ENCODE measurements at places on chromosomes 7 and 10.
A peak's percentile ranks its signal among the peaks of the same experiment; 100 is the strongest.

DNA sequence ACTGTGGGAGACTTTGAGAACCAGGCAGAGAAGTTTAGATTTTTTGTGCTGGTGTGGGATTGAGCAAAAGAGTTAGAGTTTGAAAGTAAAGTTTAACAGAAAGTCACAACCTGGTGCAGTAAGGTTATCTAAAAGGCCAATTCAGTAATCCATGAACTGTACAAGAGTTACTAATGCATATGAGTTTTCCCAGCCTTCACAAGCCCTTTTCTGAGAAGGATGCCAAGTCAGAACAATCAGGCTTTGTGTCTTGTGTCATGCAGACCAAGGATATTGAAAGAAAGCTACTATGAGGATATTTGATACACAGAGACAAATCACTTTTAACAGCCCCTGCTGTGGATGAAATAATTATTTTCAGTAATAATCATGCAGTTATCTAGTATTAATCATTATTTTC, 68.8 kb upstream of the MYO3A start:
- no peak for DNase-seq

GRCh38 chr7:83648464-83649241, at the start of gene SEMA3E:
Gene SEMA3E, minus strand, starts transcription at chr7:83649139.
- no peak for DNase-seq

- DNase-seq, result no peak
Measured at GRCh38 chr7:106345421-106346166, 60.8 kb upstream of the NAMPT start.

- DNase-seq, result no peak
Measured at GRCh38 chr10:128660726-128661125, 534.5 kb upstream of the MKI67 start.

- DNase-seq, result no peak
Measured at GRCh38 chr10:12381536-12382156, 32.3 kb downstream of the CAMK1D start.

DNA sequence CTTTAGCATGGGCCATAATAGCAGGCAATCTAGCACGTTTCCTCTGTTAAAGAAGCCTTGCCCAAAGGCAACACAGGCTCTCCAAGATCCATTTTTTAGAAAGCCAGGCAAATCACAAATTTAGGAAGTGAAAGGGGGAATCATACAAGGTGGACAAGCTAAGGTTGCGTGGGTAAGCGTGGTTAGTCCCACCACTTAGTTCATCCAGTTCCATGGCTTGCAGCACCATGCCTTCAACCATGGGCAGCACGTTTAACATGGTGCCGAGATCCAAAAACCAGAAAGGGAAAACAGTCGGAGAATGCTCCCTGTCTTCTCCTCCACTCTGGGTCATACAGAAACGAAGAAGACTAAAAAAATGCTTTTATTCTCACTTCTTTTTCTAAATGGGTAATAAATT, 234.4 kb upstream of the IMMP2L start:
- DNase-seq, result no peak

DNA sequence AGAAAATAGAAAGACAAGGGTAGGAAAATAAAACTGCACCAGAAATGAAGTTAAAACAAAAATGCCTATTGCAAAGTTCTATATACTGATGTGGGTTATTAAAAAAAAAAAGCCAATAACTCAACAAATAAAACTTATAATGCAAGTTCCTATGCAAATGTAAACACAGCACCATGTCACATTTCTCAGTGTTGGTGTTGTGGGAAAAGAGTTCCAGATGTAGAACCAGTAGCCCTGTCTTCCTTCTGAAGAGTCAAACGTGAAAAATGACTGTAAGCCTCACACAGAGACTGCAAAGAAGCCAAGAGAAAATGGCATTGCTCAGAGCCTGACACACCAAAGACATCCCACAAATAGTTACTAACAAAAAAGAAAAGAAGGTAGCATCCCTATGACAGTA, 10.1 kb downstream of the PON2 start:
- DNase-seq, result no peak

GRCh38 chr7:90455163-90456030, 14.0 kb upstream of the PTTG1IP2 start:
- DNase-seq, result peak; percentile 19

DNA sequence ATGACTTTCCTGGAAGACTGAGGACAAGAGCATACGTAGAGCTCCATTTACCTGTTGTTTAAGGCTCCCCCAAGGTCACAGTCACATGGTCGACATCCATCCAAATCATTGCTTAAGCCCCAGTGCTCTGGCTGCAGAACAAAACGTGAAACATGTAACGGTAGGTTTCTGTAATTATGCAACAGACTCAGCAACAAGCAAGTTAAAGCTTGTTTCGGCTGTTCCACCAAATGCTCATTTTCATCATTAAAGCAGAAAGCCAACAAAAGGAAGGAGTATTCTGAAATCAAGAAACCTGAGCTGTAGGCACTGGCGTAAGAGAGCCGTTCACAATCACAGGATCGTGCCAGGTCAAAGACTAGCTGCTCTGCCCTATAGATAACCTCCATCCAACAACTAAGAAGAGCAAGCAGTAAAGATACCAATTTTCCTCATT, 30.0 kb downstream of the LAMB1 start:
- DNase-seq, result no peak

DNA sequence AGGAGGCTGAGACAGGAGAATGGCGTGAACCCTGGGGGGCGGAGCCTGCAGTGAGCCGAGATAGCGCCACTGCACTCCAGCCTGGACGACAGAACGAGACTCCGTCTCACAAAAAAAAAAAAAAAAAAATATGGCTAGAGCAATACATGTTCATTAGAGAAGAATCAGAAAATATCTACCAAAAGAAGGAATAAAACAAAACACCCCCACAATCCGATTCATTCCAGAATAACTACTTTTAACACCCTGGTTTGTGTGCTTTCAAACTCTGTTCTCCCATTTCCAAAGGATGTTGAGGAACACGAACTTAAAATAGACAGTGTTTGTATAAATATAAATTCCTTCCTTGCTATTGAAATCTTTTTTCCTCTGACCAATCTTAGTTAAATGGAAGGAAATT, 6.5 kb downstream of the PDSS1 start:
- DNase-seq, result no peak

DNA sequence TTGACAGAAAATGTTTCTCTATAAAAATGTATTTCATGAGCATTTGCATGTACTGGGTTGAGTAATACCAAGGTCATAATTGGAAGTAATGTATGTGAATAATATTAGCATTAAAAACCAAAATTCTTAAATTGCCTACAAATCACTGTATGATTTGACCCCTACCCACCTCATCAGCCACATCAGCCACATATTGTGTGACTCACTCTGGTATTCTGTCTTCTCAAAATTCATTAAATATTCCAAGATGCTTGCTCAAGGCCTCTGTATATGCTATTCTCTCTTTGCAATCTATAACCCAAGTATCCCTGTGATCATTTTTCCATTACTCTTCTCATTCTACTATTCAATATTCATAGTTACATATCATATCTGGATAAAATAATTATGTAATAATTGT, 21.4 kb downstream of the POT1 start:
- DNase-seq, result no peak

DNA sequence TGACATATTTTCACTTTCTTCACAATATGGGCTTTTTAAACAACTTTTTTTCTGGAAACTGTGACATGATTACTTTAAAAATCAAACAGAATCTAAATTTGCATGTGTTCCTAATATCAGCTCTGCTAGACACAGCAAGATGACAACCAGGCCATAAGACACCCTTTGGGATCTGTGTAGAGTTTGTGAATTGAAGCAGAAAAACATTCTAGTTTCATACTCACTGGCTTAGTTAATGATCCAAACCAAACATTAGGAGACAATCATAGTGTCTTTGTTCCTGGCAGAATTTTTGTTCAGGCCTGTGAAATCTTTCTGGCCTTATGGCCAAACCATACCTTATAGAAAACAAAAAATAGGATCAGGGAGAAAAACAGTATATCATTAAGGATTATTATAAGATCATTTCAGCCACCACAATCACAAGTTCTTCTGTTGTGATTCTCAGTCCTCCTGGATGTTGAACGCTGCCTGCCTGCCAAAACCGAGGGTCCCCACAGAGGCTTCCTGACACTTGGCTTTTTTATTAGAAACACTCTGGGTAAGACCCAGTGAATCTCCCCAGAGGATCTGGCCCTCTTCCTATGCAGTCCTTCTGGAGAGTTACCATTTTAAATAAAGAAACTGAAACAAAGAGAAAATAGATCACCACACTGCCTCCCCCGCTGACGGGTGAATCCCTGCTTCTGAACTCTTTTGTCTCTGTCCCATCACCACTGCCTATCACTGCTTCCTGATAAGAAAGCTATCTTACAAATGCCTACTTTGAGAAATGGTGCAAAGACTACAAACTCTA, 79.2 kb upstream of the PPP1R3C start:
- no peak for DNase-seq

GRCh38 chr7:147681530-147681929, 909.0 kb upstream of the C7orf33 start:
- DNase-seq, result no peak

- no peak for DNase-seq
Measured at GRCh38 chr10:14533295-14533694, 202.6 kb upstream of the FRMD4A start.

DNA sequence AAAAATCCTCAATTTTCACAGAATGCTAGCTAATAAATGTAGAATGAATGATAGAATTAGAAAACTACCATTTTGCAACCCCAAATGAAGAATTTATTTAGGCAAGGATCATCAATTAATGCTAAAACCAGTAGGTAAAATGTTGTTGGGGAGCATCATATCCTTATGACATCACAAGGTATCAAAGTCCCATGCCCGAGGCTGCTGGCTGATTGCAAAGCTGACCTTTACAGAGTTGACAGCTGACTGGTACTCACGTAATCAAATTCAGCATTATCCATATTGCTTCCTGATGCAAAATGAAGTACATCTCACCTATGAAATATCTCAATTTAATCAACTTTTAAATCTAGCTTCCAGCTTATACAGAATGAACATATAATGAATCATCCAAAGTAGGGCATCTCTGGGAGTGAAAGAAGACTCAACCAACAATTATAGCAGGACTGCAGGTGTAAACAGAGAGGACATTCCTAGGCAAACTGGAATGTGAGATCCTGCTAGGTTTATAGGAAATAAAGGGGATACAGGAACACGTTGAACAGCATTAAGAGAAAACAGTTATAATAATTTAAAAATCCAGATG, 10.2 kb upstream of the BLNK start:
- DNase-seq, result no peak

DNA sequence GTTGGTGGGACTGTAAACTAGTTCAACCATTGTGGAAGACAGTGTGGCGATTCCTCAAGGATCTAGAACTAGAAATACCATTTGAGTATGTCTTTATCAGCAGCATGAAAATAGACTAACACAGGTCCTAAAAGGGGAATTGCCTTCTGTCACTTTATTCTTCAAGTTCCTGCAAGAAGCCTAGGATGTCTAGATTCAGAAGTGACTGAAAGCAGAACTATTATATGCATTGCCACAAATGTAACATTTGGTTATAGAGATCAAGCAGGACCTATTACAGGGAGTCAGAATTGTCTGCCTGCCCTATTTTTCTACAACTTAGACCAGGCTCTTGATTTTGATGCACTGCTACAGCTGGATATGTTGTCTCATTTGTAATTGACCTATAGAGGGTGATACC, 364.7 kb downstream of the SORCS1 start:
- DNase-seq, result no peak

GRCh38 chr10:70448236-70448635, 6.8 kb upstream of the NODAL start:
- no peak for DNase-seq

GRCh38 chr7:151727579-151728285, 149.2 kb downstream of the PRKAG2 start:
- DNase-seq, result peak; percentile 44

DNA sequence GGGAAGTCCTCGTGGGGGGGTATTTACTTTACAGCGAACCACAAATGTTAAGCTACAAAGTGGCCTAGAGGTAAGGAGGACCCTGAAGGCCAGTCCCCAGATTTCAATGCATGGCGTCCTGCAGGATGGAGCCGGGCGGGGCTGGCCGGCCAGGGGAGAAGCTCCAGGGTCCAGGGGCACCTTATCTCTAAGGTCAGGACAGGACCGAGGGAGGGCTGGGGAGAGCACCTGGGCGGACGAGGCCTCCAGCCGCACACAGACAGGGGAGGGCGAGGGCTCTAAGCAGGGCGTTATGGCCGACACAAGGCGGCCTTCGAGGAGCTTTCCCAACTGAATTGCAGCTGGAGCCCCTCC, 96.4 kb upstream of the DIP2C start:
- DNase-seq, result no peak

DNA sequence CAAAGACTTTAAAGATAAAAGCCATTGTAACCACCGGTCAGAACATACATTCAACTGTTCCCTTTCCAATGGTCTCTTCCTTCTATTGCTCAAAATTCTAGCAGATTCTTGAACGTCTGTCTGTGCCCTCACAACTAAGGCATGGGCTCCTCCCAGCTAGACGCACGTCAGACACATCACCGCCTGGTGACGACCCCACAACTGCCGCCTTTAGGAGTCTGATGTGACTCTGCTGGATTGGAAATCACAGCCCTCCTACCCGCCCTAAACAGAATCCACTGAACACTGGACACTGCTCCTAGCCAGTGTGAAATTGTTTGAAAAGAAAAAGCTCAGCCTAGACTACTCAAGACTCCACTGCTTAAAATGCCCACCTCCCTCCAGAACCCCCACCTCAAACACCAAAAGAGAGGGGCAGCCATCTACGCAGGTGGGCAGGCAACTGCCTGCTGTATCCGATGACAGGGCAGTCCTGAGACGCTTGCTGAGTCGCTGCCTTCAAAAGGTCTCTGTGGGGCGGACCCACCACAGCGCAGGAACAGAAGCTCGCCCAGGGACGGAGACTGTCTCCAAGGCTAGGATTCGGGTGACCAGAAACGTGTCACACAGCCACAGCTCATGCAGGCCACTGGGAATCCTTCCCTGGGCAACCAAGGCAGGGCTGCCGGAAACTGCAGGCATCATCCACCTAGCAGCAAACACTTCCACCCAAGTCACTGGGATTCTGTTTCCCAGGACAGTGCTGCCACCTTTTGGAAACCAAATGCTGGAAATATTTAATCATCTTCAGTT, 34.7 kb downstream of the GSDME start:
- no peak for DNase-seq

DNA sequence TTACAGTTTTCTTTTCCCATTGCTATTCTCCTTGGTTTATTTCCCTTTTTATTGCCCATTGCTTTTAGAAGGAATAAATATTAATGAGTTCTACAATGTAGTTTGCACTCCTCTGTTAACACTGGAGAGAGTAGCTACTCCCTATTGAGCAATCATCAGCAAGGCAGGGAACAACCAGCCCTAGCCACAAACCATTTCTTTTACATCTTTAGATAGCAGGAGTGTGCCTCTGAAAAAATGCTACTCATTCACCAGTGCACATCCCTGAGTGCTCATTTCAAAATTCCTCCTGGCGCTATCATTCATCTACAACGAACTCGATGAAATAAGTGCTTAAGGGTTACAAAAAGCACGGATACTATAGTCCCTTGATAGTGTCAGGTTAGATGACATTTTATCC, 252.9 kb downstream of the THSD7A start:
- no peak for DNase-seq

- no peak for DNase-seq
Measured at GRCh38 chr7:24908727-24909126, 71.3 kb downstream of the OSBPL3 start.

GRCh38 chr10:113041841-113042750, 92.0 kb downstream of the TCF7L2 start:
- no peak for DNase-seq
